ENCODE measurements at places on chromosomes 11 and 22.

DNA sequence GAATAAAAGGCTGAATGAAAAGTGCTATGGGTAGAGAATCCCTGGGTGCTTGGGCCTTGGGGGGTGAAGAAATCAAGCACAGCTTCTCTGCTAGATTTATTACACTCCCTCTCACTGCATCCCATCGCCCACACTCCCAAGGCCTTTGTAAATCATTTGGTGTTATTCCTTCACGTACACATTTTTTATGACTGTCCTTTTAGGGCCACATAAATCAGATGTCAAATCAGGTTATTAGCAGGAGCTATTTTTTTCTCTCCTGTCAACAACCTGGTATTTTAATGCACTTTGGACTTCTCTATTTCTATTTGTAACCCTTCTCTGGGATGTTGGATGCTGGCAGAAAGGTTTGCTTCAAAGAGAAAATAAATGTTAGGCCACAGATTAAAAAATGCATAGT lies 408.8 kb downstream of the INSC start:
- no peak for DNase-seq

GRCh38 chr11:115263799-115264656 lies 240.2 kb downstream of the CADM1 start:
- no peak for DNase-seq

GRCh38 chr11:64624883-64625481 lies 34.0 kb downstream of the SLC22A12 start:
- DNase-seq, result no peak

DNA sequence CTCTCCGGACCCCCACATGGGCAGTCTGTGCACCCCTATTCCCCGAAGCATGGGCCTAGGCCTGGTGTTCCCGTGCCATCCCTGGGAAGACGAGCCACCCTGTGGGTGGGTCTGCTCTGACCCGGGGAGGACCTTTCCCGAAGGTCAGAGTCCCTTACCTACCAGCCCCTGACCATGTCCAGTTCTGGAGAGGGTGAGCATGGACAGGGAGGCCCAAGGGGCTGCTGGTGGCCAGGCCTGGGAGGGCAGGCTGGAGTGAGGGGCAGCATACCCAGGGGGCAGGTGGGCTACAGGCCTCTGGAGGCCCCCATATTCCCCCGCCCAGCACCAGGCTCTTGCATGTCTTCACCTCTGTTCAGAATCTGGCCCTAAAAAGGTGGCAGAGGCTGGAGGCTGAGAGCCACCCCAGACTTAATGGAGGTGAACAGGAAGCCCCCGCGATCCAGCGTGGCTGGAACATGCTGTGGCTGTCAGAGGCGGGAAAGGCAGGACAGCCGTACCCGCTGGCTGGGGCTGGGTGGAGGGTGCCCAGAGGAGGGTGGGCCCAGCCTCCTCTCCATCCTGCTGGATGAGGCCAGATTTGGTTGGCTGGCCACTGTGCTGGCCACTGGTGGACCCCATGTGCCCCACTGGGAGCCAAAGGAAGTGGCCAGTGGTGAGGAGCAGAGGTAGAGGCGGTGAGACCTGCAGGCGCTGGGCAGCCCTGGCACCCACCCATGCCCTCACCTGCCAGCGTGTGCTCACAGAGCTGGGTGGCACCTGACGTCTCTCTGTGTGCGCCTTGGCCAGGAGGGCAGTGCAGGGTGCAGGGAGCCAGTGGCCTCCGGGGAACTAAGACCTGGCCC lies 11.2 kb upstream of the SYT8 start:
- no peak for DNase-seq

DNA sequence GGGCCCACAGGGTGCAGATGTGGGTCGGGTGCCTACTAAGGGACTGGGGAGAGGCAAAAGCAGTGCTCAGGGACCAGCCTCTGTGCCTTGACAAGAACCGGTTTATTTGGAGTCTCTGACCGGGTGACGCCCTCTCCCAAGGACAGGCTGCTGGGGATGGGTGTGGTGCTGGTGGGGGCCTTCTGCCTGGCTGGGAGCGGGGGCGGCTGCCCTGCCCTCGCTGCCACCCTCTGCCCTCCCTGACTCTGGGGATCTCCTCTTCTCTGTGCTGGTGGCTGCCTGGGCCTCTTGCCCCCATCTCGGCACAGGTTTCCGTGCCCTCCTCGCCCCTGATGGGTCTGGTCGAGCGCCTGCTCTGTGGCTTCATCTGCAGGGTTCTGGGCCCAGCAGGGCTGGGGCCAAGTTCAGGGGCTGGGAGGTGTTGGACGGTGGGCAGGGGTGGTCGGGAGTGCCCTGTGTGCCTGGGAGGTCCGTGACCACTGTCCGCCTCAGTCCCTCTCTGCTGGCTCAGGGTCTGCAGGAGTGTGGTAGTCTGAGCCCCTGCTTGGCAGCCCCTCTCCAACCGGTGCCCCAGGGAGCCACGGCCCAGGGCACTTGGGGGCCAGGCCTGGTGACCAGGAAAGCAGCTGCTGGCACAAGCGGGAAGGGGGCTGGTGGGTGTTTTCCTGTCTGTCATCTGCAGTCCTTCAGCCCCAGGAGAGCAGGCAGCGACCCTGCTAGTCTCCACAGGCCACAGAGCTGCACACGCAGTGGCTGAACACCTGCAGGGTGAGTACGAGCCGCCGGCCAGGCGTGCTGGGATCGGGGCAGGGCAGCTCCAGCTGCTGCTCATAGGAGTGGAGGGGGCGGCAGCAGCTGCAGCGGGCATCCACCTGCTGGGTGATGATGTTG lies 23.5 kb downstream of the MUC6 start:
- no peak for DNase-seq

- DNase-seq, result no peak
Measured at GRCh38 chr22:20813056-20813455, 39.1 kb downstream of the SERPIND1 start.

DNA sequence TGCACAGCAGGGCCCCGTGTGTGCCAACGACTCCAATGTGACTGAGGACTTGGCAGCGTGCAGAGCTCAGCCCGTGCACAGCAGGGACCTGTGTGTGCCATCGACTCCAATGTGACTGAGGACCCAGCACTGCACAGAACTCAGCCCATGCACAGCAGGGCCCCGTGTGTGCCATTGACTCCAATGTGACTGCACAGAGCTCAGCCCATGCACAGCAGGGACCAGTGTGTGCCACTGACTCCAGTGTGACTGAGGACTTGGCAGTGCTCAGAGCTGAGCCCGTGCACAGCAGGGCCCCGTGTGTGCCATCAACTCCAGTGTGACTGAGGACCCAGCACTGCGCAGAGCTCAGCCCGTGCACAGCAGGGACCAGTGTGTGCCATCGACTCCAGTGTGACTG lies 347.8 kb upstream of the B3GAT1 start:
- no peak for DNase-seq

- DNase-seq, result no peak
Measured at GRCh38 chr11:61486779-61487178, 21.8 kb upstream of the LRRC10B start.

DNA sequence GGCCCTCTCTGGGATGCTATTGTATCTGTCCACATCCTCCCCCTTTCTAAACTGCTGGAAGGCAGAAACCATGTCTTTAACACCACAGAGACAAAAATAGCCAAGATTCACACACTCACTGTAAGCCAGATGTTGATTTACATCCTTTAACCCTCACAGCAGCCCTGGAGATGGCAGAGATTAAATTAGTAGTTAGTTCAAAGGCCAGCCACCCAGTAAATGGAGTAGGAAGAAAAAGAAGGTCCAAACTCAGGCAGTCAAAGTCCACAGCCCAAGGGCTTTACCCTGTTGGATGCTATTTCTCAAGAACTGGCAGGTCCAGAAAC lies 2.1 kb upstream of the ZNHIT2 start:
- no peak for DNase-seq

- no peak for DNase-seq
Measured at GRCh38 chr11:88169471-88169870, 5.8 kb downstream of the RAB38 start.

- DNase-seq, result no peak
Measured at GRCh38 chr11:75351791-75352587, 528 bp upstream of the ARRB1 start.

- DNase-seq, result no peak
Measured at GRCh38 chr11:61149624-61150615, 11.3 kb downstream of the VPS37C start.

DNA sequence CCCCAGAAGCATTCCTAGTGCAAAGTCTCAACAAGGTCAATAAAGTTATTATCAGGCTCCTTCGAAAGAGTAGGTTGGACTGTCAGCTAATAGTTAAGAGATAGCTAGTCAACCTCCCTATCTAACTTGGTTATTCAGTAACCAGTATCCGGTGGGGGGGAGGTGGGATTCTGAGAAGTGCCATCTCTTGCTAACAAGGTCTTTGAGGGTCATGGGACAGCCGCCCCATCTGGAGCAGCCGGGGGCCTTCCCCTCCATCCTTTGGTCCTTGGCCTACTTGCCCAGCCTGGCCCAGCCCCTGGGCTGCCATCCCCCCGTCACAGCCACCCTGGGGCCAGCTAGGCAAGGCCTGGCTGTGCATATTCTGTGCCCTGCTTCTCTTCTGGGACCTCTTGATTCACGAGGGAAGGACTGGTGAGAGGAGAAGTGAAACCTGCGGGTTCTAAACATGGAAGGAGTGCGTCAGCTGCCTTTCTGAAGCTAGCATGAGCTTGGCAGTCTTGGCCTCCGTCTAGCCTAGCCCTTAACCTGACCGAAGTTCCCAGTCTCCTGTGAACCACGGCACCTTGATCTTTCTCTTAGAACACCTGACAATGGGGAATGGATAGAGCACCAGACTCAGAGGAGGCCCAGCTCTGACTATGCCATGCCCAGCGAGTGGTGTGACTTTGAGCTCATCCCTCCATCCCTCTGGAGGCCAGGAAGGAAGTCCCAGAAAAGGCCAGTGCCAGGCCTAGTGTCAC lies 9.3 kb downstream of the SLC37A2 start:
- DNase-seq, result no peak

DNA sequence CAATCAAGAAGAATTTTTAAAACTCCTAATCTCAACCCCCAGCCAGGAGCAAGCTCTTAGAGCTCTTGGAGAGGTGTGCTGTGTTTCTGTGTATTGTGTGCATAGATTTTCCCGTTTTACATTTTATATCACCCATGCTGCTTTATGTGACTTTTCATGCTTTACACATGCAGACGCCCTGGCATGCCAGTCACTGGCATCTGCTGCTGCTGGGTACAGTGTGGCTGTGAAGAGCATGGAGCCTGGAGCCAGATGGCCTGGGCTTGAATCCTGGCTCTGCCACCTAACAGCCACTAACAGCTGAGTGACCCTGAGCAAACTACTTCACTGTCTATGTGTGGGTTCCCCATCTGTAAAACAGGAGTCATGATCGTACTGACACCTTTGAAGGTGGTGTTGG lies 23.1 kb downstream of the POLR3H start:
- DNase-seq, result no peak

DNA sequence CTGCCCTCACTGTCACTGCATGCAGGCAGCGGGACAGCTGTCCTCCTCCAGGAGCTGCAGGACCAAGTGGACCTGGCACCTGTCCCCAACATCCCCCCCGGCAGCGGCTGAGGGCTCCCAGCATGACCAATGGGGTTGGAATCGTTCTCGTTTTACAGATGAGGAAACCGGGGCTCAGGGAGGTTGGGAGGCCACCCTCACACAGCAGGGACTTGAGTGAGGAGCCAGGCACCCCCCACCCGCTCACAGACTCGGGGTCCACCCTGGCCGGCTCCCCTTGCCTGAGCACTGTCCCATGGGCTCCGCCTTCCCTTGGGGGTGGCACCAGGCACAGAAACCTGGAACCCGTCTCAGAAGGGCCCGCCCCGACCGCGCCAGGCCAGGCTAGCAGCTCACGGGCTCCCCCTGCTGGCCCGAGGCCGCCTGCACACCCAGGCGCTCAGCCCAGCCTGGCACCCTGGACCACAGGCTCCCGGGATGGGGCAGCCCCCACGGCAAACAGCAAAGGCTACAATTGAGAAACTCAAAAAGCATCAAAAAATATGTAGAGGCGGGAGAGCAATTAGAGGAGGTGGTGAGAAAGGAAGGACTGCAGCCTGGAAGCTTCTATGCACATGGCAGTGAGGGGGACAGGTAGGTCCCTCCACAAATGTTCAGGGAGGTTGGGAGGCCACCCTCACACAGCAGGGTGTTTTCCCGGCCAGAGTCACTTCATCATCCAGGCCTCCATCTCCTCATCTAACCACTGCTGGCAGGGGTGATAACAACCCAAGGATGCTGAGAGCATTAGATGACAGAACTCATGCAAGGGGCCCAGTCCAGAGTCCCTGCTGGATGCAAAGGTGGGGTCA lies 12.8 kb downstream of the MACROD1 start:
- no peak for DNase-seq

GRCh38 chr11:128653801-128654231 lies 40.1 kb upstream of the FLI1 start:
- DNase-seq, result peak; percentile 51

- peak; percentile 5 for DNase-seq
Measured at GRCh38 chr11:59611570-59612565, 3.7 kb downstream of the OSBP start.

DNA sequence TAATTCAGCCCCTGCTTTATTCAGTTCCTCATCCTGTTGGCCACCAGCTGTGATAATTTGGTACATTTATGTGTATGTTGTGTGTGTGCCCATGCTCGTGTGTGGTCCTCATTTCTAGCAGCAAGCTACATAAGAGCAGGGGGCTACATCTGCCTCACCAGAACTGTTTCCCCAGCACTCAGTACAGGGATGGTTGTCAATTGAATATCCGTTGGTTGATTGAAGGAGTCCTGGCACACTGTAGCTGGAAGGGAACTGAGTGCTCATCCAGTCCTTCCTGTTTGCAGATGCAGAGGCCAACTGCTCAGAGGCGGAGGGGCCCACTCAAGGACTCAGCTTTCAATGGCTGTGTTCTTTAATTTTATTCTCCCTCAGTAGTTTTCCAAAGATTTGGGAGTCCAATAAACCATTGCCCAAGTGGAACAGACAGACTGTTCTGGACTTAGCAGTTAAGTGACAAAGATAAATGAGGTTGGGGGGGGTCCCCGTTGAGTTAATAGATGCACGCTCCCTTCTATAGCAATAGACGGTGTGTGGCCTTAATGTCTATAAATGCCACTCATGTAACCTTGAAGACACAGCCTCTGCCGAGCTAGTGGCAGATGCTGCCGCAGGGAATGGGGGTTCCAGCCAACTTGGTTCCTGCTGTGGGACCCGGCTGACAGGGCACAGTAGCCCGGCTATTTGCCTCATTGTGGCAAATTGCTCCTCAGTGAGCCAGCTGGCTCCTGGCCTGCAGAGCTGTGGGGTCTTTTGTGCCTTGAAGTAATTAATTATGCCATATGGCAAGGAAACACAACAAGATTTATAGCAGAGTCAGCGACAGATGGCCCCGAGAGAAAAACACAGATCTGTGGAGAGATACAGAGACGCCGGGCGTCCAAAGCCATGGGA lies 71.4 kb upstream of the GRK3 start:
- no peak for DNase-seq

Measured in AG04449 (cell line).